ENCODE measurements at places on chromosomes 6 and 20.
A peak's percentile ranks its signal among the peaks of the same experiment; 100 is the strongest.

DNA sequence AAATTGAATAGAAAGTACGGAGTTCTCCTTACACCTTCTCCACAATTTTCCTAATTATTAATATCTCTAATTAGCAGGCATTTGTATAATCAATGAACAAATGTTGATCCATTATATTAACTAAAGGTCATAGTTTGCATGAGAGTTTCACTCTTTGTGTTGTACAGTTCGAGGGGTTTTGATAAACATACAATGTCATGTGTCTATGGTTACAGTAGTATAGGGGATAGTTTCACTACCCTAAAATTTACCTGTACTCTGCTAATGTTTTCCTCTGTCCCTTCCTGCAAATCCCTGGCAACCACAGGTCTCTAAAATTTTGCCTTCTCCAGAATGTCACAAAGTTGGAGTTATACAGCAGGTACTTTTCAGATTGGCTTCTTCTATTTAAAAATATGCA, 1199.8 kb upstream of the GJE1 start:
- no peak for DNase-seq

DNA sequence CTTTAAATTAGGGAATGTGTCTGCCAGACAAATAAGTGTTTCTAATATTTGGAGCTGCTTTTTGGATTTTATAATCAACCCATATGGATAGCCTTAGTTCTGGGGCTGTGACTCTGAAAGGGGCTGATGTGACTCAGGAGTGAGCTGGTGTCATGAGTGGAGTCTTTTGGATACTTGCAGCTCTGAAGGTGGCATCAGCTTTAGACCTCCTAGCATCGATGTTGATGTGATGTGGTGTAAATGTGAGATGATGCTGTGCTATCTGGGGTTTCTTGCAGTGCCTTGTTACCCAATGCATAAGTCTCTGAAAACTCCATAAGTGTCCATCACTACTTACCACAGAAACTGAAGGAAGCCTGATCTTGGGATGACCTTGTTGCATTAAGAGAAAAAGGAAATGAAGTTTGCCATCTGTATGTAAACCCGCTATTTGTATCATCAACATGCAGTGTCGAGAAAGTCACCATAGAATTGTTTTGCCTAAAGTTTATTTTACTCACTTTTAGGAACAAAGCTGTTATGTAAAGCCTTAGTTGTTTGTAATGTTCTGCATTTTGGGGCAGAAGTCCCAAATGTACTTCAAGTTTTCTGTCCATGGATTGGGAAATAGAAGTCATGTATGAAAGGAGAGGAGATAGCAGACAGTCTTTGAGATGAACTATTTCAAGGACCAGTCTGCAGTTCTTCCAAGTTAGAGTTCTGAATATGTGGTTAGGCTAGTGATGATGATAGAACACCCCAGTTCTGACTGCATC, 8.0 kb downstream of the FOXO3 start:
- no peak for DNase-seq

DNA sequence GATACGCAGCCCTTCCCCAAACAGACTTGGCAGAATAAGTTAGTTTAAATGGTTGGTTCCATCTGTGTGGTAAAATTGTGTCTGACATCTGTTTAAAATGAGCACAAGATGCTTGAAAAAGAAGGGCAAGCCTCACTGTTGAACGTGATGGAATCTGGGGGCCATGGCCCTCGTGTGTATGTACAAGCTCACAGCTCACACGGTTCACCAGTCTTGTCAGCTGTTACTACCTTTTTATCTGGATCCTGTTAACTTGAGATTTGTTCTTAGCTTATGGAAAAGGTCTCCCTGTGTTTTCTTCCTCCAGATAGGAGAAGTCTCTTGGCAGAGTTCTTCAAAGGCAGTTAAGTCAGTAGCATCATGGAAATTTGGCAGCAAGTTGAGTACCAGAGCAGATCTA, 270.6 kb downstream of the KHDC1L start:
- no peak for DNase-seq

DNA sequence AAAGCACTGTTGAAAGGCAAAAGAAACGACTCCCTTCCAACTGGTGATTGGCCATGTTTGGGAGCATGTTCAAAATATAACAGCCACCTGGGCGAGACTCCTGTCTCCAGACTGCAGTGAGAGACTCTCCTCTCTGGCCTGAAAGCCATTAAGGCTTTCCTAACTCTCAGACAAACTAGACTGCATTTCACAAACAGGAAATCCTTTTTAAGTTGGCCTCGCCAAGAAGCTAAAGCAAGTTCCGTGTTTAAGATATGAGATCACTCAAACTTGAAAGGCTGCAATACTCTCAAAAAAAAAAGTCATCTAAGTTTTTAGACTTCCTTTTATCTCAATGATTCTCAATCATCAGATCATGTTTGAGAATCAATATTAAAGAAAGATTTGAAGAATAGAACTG, 117.0 kb downstream of the TFAP2A start:
- DNase-seq: no peak

GRCh38 chr6:162258647-162259046, 468.9 kb downstream of the PRKN start:
- DNase-seq: no peak

DNA sequence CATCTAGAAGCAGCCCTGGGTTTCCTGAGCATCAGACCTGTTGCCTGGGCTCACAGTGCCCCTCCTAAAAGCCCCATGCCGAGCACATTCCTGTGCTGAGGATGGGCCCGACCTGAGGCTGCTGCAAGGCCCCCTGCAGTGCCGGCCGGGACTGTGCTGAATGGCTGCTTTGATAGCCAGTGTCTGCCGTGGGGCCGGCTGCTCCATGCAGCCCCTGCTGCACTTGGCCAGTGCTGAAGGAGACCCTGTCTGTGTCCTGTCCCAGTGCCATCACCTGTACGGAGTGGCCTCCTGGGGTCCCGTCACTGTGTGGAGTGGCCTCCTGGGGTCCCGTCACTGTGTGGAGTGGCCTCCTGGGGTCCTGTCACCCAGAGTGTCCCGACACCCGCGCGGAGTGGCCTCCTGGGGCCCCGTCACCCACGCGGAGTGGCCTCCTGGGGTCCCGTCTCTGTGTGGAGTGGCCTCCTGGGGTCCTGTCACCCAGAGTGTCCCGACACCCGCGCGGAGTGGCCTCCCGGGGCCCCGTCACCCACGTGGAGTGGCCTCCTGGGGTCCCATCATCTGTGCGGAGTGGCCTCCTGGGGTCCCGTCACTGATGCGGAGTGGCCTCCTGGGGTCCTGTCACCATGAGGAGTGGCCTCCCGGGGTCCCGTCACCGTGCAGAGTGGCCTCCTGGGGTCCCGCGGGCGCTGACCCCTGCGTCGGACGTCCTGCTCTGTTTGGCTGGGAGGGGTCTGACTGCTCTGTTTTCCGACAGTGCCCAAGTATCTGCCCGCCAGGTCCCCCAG, 7.0 kb downstream of the COL9A3 start:
- no peak for DNase-seq

- no peak for DNase-seq
These were observed 86.9 kb downstream of the RAMACL start for GRCh38 chr6:166499350-166500163.

DNA sequence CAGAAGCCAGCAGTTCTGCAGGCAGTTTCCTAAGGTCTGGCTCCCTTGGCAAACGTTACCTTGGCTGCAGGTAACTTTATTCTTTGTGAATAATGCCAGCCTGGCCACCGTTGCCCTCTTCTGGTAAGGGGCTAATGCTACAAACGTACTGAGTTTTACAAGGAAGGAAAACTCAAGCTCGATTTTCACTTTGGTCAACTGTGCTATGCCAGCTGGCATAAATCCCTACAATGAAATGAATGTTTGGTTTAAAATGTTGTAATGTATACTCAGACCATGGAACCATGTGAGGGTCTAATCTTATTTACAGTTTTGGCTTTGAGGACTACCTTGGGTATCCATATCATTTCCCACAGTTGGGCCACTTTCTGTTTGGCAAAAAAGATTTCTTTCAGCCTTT, 101.4 kb downstream of the SLX4IP start:
- no peak for DNase-seq

GRCh38 chr6:147046141-147046877, 157.9 kb upstream of the STXBP5 start:
- no peak for DNase-seq

DNA sequence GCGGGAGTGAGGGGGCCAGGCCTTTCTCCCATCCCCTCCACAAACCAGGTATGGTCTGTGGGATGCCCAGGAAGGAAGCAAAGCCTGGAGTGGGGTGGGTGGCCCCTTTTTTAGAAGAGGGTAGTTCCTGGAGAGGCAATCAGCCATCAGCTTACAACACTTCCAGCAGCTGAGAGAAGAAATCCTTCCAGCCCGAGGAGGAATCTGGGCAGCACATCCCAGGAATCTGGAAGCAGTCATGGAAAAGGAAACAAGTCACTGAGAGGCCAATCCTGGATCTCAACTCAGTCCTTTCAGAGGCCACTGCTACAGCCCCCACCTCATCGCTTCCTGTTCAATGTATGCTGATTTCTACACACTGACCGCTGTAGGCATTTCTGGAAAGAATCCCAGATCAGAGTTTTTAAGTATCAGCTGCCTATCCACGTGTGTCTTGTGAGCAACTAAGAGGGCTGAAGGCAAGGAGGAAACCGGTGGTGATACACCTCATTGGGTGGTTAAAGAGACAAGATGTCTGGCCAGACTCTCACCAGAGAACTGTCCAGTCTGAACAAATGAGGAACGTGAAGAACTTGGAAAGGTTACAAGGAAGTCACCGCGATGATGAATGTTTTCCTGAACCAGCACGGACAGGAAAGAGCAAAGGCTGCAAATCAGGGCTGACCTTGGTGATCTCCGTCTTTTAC, 92.9 kb upstream of the SHLD1 start:
- DNase-seq: peak; percentile 12

GRCh38 chr20:31260326-31260932, 3.0 kb downstream of the DEFB115 start:
- peak; percentile 33 for DNase-seq

DNA sequence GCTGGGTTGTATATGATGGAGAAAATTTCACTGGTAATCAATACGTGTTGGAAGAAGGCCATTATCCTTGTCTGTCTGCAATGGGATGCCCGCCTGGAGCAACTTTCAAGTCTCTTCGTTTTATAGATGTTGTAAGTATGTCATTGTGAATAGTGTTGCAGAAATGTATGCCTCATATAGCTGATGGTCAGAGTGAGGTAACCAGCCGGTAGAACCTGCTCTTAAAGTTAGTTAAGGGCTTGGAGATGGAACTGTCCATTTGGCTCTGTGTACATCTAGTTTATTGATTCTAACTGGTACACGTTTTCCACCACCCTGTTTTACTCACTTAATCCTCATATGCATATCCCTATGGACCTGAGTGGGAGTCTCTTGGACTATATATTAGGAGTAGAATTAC, 73.5 kb downstream of the RTN4IP1 start:
- no peak for DNase-seq

DNA sequence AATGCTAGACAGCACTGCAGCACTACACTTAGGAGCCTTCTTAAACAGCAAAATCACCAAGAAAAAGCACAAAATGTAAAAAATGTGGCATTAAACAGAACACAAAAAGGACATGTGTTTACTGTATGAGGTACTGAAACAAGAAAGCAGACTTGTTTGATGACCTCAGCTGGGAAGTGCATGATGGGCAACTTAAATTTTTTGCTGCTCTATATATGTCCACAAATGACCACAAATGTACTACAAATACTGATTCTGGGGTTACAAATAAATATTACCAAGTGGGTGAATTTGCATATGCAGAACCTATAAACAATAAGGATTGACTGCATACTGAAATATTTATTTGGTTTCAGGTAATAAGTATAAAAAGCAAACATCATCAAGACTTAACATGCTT, 13.1 kb downstream of the RAB23 start:
- DNase-seq: no peak

DNA sequence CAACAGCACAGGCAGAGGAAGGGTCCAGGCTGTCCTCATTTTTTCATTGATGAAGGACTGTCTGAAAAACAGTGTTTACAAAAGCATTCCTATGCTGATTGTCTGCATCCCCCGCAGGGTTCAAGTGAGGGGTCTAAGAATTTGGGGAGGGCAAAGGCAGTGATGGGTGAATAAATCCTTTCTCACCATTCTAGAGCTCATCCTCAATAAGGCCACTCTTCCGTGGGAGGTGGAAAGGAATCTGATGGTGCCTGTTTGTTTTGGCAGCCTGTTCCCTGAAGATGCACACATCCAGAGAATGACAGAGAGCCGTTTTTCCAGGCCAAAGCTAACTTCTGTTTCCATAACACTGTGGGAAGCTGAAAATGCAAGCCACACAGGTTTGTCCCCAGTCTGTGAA, 164.5 kb downstream of the MOXD1 start:
- no peak for DNase-seq

DNA sequence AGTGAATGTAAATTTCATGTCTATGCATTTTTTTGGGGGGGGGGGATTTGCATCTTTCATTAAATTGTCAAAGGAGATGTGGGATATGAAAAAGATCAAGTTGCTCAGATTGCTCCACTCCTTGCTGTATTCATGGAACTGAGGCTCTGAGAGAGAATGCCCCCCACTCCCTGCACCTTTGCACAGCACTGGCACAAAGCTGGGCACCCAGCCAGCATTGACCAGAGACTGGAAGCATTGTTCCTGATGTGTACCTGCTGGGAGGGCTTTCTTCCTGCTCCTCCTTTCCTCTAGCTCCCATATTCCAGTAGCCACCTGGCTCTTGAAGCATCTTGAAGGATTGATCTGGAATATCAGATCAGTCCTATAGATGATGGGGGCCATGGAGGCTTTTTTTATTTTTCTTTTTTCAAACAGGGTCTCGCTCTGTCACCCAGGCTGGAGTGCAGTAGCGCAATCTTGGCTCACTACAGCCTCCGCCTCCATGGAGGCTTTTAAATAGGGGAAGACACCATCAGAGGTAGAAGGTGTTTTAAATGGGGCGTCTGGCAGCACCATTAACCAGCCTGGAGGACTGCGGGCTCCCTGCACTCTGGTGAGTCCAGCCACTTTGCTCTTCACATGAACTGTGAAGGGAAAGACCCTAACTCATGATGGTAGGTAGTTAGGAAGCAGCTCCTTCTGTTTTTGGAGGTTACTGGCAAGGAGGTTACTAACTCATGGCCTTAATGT, 10.9 kb downstream of the DUSP15 start:
- no peak for DNase-seq

GRCh38 chr20:9442858-9443257, 71.5 kb upstream of the LAMP5 start:
- no peak for DNase-seq

- DNase-seq: no peak
These were observed 170.4 kb downstream of the BCKDHB start for GRCh38 chr6:80276861-80277260.

DNA sequence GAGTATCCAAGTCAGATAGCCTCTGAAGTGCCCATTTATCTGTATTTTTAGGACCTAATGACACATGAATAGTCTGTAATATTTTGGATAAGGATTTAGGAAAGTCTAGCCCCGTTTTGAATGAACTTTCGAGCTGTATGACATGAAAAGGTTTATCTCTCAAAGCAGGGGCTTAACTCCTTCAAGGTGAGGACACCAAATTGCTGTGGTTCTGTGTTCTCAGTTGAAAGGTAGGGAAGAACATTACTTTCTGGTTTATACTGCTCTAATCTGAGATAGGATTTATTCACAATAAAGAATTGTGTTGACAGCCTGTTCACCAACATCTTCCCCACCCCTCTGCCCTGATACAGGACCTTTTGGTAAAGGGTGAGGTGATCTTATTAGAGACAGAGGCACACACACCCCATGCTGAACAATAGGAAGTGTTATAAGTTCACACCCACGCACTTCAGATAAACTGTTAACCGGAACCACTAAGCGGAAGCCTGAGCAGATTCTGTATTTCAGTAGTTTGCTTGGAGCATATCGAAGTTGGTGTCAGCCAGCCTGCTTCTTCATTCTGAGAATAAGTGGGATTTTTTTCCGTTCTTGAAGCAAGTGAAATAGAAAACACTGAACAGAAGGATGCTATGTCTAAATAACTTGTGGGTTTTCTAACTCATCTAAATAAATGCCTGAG, 223.3 kb downstream of the TMEM242 start:
- no peak for DNase-seq

All from NCI-H460 (cell line).